Endothelial cell (in vitro differentiated cells): ENCODE measurements at places on chromosomes 11 and 22.
A peak's percentile ranks its signal among the peaks of the same experiment; 100 is the strongest.

- peak; percentile 55 for DNase-seq
These were observed 27.1 kb upstream of the TMA7B start for GRCh38 chr22:39932918-39933649.

DNA sequence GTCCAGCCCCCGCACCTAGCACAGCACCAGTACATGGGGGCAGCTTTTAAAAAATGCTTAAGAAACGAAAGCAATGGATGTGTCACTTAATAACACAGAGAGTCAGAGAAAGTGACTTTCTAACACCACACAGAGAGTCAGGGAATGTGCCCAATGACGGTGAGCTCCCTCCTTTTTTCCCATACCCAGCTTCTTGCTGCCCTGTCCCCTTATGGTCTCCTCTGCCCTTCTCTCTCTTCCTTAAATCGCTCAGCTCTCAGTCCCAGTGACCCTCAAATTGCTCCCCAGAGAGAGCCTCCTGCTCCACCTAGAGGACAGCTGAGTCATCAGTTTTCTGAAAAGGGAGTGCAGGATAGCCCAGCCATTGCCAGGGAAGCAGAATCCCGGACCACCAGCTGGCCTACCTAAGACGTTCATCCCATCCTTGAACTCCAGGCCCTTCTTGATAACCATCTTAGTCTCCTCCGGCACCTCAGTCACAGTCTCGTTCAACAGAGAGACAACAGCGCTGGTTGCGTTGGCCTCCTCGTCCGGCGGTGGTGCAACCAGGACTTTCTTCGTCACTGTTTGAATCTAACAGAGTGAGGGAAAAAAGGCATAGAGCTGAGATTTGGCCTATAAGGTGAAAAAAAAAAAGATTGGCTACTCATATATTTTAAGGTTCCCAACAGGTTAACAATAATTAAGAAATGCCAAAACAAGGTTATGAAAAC lies 113.5 kb downstream of the SLC1A2 start:
- DNase-seq: peak; percentile 57

GRCh38 chr11:64751136-64751535 lies 7.2 kb upstream of the RASGRP2 start:
- DNase-seq: no peak

DNA sequence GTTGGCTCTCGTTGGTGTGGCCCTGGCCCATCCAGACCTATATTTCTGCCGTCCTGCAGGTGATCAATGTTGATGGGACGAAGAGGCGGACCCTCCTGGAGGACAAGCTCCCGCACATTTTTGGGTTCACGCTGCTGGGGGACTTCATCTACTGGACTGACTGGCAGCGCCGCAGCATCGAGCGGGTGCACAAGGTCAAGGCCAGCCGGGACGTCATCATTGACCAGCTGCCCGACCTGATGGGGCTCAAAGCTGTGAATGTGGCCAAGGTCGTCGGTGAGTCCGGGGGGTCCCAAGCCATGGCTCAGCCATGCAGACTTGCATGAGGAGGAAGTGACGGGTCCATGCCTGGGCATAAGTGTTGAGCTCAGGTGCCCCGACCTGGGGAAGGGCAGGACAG lies 57.1 kb upstream of the PPP6R3 start:
- DNase-seq: no peak

- DNase-seq: no peak
These were observed 1.3 kb upstream of the CD82 start for GRCh38 chr11:44564166-44564565.

GRCh38 chr11:69193629-69194028 lies 37.9 kb downstream of the SMIM38 start:
- DNase-seq: no peak

- DNase-seq: peak; percentile 67
These were observed 17.5 kb downstream of the FGF3 start for GRCh38 chr11:69801513-69802335.

- no peak for DNase-seq
These were observed 7.3 kb upstream of the FXYD2 start for GRCh38 chr11:117831661-117832415.

- DNase-seq: no peak
These were observed 7.6 kb upstream of the VPS37C start for GRCh38 chr11:61168800-61169199.

- DNase-seq: no peak
These were observed 19.9 kb downstream of the CTNND1 start for GRCh38 chr11:57781529-57781943.

GRCh38 chr11:13760115-13760514 lies 91.6 kb downstream of the FAR1 start:
- no peak for DNase-seq

DNA sequence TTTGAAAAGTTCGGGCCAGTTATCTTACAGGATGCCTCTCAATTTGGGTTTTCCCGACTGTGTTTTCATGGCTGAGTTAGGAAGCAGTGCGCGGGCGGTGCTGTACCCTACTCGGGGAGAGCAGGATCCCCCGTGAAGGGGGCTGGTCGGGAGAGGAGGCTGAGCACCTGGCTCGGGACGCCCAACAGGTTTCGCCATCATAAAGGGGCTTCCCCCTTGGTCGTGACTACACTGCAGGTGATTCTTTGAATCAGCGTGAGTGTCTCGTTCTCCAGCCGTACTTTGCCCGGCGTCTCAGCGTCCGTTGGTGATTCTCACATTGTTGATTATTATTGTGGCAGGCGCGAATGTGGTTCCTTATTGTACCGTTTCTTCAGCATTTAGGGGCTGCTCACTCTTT lies 46.6 kb downstream of the ST14 start:
- DNase-seq: no peak

DNA sequence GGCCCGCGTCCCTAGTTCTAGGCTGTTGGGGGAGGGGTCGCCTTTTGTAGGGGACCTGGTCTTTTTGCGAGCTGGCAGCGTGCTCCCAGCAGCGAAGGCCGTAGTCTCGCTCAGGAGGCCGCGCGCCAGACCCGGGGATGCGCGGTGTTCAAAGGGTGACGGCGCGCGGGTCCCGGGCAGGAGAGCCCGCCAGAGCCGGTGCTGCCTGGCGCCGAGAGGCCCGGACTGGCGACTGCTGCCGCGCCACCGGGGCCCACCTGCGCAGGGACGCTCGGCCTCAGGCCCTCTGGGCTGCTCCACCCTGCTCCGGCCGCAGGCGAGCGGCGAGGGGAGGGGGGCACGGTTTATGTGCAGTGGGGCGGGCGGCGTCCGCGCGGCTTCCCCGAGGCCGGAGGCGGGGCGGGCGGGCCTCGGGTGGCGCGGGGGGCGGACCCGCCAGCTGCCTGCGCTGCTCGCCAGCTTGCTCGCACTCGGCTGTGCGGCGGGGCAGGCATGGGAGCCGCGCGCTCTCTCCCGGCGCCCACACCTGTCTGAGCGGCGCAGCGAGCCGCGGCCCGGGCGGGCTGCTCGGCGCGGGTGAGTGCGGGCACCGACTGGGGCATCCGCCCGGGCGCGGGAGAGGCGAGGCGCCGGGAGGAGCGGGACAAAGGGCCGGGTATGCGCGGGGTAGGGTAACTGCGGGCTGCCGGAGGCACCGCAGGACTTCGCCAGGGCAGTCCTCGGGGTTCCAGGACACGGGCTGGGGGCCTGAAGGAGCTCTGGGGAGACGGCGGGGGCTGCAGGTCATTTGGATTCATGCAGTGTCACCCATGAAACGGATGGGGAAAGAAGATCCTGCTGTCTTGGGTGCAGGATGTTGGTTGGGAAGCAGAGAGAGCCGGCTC lies at the start of gene PRSS23:
TSS of gene PRSS23 (plus strand) at position 467 of the 884 bp plus-strand sequence. CDS start 7,102 bp downstream, outside the sequence.
- peak; percentile 46 for DNase-seq

GRCh38 chr11:12964650-12965049 lies 44.5 kb upstream of the RASSF10 start:
- no peak for DNase-seq

GRCh38 chr11:95682552-95682951 lies 107.0 kb downstream of the FAM76B start:
- no peak for DNase-seq

GRCh38 chr11:92266806-92267205 lies 42.2 kb downstream of the FAT3 start:
- DNase-seq: no peak

DNA sequence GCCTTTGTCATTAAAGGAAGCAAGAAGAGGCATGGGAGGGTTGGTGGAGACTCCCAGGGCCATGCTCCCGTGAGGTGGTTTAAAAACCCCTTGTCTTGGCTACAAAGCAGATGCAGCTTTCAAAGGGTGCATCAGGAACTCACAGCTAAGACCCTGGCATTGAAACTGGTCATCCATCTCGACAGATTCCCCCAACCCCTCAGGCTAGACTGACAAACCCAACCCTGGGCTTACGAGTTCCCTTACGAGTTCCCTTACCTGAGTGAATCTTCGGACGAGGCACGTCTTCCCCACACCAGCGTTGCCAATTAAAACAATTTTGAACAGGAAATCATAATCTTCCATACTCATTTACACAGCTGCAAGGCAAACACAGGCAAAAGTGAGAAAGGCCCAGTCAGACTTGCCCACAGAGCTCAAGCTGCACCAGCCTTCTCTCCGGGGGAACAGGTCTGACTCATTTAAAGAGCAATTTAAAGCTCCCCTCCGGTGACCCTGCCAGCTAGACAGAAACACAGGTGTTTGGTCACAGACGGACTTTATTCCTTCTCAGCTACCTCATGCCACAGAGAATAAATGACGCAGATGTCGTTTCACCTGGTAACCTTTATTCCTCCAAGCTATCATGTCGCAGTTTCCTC lies 74.6 kb downstream of the RAB30 start:
- DNase-seq: no peak

DNA sequence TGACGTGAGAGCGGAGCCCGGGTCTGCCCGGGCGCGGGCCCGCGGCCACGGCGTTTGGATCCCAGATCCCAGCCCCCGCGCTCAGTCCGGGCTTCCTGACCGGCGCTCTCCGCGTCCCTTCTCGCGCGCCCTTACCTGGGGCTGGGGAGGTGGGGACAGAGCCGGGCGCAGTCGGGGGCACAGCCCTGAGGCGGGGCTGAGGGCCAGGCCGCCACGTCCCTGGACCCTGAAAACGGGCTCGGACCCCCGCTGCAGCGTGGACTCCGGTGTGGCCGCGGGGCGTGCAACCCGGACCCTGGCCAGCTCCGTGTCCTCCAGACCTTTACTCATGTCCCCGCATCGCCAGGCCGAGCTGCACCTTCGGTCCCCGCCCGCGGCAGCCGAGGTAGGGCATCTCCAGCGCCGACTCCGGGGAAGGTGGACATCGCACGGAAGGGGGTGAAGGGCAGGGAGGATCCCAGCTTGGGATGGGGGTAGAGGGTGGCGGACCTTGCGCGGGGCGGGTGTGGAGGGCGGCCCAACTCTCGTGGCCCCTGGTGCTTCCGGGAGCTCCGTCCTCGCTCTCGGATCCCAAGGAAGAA lies 9.9 kb upstream of the AIFM3 start:
- DNase-seq: no peak

DNA sequence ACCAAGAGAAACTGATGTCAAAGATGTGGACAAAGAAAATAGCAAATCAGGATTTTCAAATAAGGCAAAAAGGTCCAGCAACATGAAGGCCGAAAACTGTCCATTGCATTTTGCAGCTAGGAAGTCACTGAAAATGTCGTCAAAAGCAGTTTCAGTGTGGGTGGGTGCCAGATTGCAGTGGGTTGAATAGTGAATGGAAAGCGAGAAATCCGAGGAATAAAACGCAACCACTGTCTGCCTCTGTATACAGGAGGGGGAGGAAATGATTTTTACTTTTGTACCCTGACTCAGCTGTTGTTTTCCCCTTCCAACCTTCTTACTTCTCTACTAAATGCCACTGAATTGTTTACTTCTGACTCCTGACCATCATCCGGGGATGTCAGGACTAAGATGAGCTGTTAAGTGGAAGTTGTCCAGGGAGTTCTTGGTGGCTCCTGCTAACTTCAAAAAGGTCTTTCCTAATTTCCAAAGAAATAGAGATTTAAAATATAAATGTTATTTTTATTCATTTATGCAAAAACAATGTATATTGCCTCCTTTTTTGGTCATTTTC lies 64.9 kb upstream of the BIRC3 start:
- DNase-seq: no peak

GRCh38 chr11:115720602-115721245 lies 216.5 kb upstream of the CADM1 start:
- no peak for DNase-seq

- DNase-seq: no peak
These were observed 144.3 kb upstream of the SYN3 start for GRCh38 chr22:33202455-33202854.

DNA sequence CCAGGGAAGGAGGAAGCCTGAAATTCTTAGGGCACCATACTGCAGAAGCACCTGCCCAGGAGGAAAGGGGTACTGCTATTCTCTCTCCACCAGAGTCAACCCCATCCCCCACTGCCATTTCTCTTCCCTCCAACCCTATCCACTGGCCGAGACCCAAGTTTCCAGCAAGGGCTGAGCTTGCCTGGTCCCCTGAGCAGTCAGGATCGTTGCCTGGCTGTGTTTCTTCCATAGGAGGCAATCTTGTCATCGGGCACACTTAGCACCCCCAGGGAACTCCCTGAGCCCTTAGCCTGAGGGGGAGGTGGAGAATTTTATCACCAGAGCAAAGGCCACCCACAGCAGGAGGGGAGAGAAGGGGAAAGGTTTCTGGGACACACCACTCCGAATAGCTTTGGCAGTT lies 115.8 kb upstream of the NECTIN1 start:
- DNase-seq: no peak

DNA sequence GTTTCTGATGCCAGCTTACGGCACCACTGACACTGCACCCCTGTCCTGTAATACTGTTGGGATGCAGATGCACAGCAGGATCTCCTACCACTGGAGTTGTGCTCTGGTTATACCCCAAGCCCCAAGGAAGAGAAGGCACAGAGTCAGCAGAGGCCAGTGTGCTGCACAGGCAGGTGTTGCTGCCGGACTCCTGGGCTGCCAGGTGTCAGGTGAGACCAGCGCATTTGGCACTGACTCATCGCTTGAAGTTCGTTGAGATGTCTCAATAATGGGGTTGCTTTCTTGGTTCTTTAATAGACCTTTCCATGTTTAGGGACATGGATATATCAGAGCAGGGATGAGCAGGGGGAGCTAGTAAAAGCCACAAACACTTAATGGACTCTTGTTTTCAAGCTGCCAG lies 75.7 kb upstream of the TTC12 start:
- DNase-seq: no peak

- no peak for DNase-seq
These were observed 7.5 kb downstream of the ROBO4 start for GRCh38 chr11:124890151-124890550.

GRCh38 chr11:11420899-11421285 lies 67.8 kb upstream of the CSNK2A3 start:
- DNase-seq: no peak

GRCh38 chr11:133382131-133382812 lies 150.0 kb downstream of the OPCML start:
- no peak for DNase-seq

- DNase-seq: no peak
These were observed 25.0 kb downstream of the DKK3 start for GRCh38 chr11:11983427-11983826.

GRCh38 chr11:111776398-111777093 lies 10.4 kb upstream of the PPP2R1B start:
- no peak for DNase-seq

- no peak for DNase-seq
These were observed 38.7 kb downstream of the CYTH4 start for GRCh38 chr22:37320726-37321677.

- DNase-seq: no peak
These were observed 32.1 kb downstream of the SERPIND1 start for GRCh38 chr22:20805972-20806471.

- DNase-seq: no peak
These were observed 20.3 kb upstream of the MYRF start for GRCh38 chr11:61731952-61732675.

- no peak for DNase-seq
These were observed 162.2 kb upstream of the NECTIN1 start for GRCh38 chr11:119891055-119891768.
